Breast epithelium (tissue), 4 donors: ENCODE measurements at places on chromosomes 7 and 10.

- no peaks in the 10 kb centered on the region for H3K4me1 ChIP-seq
- H3K27me3 ChIP-seq, result no peaks in the 10 kb centered on the region
- H3K27ac ChIP-seq, result no peak overlapping the region
- H3K36me3 ChIP-seq, result no peaks in the 10 kb centered on the region
- H3K4me3 ChIP-seq, result no peak overlapping the region
These were observed 19.5 kb upstream of the CARD11 start for GRCh38 chr7:3063016-3063753.

DNA sequence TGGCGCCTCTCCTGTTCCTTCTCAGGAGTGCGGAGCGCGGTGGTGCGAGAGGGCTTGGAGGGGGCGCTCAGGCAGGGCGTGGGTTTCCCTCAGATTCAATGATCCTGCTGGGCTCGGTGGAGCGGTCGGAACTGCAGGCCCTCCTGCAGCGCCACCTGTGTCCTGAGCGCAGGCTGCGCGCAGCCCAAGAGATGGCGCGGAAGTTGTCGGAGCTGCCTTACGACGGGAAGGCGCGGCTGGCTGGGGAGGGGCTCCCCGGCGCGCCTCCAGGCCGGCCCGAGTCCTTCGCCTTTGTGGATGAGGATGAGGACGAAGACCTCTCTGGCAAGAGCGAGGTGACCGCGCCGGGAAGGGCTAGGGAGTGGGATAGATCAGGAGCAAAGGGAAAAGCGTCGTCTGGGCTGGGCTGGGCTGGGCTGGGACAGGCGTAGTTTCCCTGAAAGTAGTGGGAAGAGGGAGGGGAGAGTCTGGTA lies 17.0 kb downstream of the FAM131B start:
- H3K27ac ChIP-seq, result no peak overlapping the region
- H3K36me3 ChIP-seq, result no peaks in the 10 kb centered on the region
- H3K27me3 ChIP-seq, result no peaks in the 10 kb centered on the region
- peak overlapping the region; percentile 64 for H3K4me3 ChIP-seq
- H3K4me1 ChIP-seq, result no peaks in the 10 kb centered on the region

- H3K4me1 ChIP-seq, result no peaks in the 10 kb centered on the region
- no peak for DNase-seq
These were observed 186.8 kb downstream of the USP6NL start for GRCh38 chr10:11424456-11425295.

DNA sequence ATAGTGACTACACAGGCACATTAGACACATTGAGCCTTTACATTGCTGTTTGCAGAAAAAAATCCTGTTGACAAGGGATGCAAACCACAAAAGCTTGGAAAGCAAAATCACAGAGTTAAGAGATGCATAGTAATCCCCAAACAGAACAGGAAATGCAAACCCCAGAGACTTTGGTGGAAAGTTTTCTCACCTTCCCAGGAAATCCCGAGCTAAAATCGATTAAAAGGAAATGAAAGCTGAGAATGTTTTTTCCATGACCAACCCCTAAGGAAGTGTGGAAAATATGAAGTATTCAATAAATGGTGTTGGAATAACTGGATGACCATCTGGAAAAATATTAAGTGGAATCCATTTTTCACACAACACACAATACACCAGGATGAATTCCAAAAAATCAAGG lies 598.7 kb downstream of the GRID1 start:
- no peaks in the 10 kb centered on the region for H3K4me1 ChIP-seq
- H3K4me3 ChIP-seq, result no peak overlapping the region
- DNase-seq, result no peak
- no peaks in the 10 kb centered on the region for H3K36me3 ChIP-seq
- no peak overlapping the region for H3K27ac ChIP-seq
